DMS153 (cell line): ENCODE measurements at places on chromosomes 11 and 22.
A peak's percentile ranks its signal among the peaks of the same experiment; 100 is the strongest.

- DNase-seq = peak; percentile 22
These were observed 16.6 kb downstream of the OR8A1 start for GRCh38 chr11:124586238-124586860.

GRCh38 chr11:112555491-112556364 is 295.1 kb upstream of the PLET1 start:
- peak; percentile 32 for DNase-seq

DNA sequence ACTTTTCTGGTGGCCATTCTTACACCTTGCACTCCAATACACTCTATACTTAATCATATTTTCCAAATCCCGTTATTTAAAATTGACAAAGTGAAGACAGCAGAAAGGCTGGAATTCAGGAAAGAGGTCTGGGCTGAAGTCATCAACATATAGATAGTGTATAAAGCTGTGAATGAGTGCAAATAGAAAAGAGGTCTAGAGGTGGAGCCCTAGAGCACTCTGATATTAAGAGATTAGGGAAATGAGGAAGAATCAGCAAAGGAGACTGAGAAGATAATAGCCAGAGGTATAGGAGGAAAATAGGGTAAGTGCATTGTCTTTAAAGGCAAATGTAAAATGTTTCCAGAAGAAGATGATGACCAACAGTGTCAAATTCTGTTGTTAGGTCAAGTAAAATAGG is 7.9 kb downstream of the CTR9 start:
- no peak for DNase-seq

DNA sequence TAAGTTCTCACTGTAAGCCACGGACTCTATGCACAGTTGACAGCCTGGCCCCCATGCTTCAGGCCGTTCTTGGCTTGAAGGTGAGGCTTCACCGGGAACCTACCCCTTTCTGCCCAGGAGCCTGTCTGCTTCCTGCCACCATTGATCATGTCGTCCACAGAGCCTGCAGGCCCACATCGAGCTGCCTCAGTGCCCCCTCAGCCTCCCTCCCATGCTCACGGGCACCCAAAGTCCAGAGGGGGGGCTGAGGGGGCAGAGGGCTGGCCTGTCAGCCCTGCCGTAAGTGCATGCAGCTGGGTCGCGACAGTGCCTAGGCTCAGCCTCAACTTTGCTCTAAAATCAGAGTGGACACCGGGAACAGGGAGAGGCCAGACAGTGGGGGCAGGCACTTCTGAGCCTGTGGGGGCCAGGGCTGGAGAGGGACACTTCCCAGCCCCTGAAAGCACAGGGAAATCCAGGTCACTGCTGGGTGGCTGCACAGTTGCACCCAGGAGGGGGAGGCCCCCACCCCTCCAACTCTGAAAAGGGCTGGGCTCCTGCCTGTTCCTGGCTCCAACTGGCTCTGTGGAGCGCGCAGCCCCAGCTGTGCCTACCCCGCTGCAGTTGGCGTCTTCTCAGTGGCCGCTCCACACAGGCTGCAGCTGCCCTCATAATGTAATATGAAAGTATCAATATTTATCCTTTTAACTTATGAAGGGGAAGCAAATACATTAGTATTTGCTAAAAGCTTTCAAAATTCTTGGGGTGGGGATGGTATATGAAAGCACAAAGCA is 598.6 kb downstream of the DLG2 start:
- DNase-seq = no peak

DNA sequence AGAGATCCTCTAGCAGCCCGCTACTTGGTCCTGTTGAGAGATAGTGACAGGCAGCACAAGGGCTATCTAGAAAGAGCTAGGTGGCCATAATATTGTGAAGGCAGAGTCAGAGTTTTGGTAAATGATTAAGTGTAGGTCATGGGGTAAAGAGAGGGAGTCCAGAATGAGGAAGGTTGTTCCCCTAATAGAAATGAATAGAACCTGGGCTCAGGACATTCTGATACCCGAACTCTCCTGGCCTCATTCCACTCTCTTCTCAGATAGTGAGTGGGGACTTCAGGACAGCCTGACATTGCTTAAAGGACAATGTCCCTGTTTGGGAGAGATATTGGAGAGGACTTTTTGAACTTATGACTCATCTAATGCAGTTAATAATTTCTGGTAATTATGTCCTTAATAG is 20.6 kb downstream of the SLC5A1 start:
- DNase-seq = no peak
